T-helper 22 cell (primary cell): ENCODE measurements at places on chromosomes 5 and 9.
A peak's percentile ranks its signal among the peaks of the same experiment; 100 is the strongest.

GRCh38 chr5:93421468-93421867 is 159.6 kb downstream of the NR2F1-AS1 start:
- DNase-seq, result no peak

- no peak for DNase-seq
Measured at GRCh38 chr5:88602584-88602983, 280.4 kb downstream of the MEF2C start.

DNA sequence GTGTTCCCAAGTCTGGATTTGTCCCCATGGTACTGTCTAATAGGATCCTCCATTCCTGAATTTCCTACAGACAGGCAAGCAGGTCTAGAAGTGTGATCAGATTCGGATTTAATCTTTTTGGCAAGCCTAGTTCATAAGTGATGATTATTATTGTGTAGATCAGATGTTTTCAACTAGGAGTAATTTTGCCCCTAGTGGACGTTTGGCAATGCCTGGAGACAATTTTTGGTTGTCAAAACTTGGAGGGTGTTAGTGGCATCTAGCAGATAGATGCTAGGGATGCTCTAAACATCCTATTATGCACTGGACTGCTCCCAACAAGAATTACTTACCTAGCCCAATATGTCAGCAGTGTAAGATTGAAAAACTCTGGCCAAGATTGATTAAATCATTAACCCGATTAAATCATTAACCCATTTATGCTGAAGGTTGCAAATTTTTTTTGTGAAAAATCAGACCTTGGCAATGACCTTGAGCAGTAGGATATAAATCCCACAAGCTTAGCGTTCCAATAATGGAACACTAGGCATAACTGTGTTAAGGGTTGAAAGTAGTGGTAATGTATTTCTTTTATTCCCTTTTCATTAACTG is 28.2 kb downstream of the TCERG1 start:
- DNase-seq, result no peak

DNA sequence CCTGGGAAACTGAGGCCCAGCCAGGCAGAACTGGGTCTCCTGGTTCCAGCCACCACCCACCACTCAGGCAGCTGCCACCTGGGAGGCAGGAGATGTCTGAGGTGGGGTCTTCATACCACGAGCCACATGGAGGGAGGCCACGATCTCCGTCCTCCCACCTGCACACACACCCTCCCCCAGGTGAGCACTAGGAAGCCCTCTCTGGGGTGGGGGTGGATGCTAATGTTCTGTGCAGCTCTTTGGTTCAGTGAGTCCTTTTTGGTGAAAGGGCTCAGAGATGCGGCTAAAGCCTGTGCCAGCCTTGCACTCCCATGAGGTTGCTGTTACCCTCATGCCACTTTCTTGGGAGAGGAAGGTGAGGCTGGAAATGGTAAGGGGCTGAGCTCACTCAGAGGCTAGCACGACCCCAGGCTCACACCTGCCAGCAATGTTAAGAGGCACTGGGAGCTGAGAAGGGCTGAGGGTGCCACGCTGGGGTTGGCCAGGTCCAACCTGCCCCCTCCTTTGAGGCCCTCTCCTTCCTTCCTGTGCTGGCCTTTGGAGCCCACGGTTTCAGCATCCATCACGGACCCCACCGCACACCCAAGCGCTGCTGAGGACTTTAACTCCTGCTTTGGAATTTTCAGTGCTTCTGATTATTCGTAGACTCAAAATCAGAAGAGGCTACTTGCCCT is 26.6 kb upstream of the OBP2B start:
- no peak for DNase-seq

GRCh38 chr5:136466041-136466415 is 100.7 kb upstream of the TRPC7 start:
- no peak for DNase-seq

DNA sequence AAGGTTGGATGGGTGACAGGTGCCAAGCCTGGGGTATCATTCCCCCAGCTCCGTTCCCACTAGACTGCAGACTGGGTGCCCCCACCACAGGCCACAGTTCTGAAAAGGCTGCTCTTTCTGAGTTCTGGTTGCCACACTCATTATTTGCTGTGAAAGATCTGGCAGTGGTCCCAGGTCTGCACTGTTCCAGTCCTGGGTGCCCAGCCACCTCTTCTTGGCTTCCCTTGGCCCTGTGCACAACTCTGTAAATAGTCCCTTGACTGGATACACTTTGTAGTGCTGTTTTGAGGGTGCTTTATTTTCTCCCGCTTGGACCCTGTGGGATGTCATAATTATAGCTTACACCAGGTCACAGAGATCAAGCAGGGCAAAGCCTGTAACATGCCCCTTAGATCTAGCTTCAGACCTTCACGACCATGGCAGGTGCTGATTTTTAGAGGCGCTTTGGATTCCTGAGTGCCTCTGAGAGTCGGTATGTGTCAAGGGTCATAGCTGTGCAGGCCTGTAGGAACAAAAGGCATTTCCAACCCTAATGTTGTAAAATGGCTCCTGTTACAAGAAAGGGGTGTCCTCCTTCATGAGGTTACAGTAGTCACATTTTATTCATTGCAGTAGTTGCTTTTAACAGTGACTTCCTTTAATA is 344.9 kb downstream of the ICE1 start:
- no peak for DNase-seq

GRCh38 chr9:136373300-136374182 is at the start of gene CARD9:
Gene CARD9, minus strand, starts transcription at chr9:136373669. Its CDS starts 1,591 bp downstream, at chr9:136372078.
- DNase-seq, result no peak

DNA sequence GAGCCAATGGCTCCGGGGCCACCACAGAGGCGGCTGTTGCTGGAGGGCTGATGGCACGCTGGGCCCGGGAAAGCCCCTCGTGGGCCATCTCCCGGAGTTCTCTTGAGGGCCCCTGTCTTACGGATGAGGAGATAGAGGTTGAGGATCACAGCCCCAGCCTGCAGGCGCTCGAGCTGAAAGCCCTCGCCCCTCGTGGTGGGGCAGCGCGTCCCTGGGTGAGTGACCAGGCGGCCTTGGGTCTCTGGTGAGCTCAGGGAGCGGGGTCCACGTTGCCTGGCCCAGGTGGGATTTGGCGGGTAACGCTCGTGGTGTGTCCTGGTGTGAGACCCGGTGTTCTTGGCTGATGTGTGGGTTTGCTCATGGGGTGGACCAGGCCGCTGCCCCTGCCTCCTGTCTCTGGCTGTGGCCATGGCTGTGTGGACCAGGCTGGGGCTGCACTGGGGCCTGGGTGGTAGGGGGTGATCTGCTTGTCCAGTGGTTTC is 38.9 kb downstream of the RXRA start:
- no peak for DNase-seq

DNA sequence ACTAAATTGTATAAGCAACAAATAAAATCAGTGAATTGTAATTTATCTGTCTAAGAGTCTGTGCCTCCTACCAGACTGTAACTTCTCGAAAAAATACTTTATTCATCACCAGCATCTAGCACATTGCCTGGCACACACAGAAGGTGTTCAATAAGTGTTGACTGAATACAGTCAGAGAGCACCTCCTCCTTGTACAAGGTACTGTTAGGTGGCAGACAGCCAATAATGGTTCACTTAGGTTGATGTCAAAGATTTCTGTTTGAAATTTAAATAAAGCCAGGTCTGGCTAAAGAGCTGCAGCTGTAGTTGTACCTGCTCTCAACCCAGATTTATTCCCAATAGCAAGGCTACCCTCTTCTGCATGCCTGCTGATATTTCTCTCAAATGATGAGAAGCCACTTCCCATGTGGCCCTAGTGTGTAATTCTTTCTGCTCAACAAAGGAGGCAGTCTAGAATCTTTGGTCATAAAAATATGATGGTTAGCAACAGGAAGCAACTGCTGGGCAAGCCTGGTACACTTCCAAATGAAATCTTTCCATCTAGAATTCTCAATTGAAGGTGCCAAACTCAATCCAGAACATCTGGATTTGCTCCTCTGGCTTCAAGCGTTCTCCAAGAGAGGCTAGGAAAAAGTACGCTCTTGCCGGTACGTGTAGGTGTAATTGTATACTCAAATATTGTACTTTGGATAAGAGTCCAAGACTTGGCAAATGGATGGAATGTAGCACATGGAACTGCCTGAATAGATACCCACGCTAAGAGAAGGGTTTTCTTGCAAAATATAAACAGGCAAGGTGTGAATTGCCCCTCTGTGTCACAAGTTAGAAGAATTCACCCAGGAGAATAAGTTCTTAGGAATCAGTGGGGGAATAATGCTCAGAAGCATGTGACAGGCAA is 95.6 kb downstream of the NR6A1 start:
- no peak for DNase-seq

GRCh38 chr5:157113002-157113401 is 4.2 kb upstream of the HAVCR2 start:
- DNase-seq, result no peak

- DNase-seq, result no peak
Measured at GRCh38 chr5:137264041-137264440, 235.1 kb downstream of the SPOCK1 start.

GRCh38 chr5:144697847-144698262 is 527.2 kb downstream of the KCTD16 start:
- DNase-seq, result no peak

DNA sequence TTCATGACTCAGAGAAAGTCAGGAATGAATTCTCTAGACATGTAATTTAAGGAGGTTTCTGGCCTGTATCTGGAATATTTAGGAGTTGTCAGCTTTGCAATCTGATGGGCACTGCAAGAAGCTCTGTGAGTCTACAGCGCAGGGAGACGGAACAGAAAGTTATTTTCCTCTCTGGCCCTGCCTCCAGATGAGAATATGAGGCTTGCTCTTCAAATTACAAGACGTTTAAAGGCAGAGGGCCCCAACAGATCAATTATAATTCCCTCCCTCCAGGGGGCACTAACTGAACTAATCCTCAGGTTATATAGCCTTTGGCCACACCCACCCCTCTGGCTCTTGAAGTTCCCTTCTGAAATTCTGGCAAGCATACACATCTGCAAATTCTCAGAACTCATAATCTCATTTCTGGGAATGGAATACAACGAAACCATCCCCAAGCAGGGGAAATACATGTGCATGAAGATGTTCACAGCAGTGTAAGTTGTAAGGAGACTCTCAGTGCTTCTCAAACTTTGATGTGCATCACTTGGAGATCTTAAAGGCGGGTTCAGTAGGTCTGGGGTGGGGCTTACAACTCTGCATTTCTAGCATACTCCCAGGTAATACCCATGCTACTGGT is 307.6 kb downstream of the CWC27 start:
- no peak for DNase-seq

DNA sequence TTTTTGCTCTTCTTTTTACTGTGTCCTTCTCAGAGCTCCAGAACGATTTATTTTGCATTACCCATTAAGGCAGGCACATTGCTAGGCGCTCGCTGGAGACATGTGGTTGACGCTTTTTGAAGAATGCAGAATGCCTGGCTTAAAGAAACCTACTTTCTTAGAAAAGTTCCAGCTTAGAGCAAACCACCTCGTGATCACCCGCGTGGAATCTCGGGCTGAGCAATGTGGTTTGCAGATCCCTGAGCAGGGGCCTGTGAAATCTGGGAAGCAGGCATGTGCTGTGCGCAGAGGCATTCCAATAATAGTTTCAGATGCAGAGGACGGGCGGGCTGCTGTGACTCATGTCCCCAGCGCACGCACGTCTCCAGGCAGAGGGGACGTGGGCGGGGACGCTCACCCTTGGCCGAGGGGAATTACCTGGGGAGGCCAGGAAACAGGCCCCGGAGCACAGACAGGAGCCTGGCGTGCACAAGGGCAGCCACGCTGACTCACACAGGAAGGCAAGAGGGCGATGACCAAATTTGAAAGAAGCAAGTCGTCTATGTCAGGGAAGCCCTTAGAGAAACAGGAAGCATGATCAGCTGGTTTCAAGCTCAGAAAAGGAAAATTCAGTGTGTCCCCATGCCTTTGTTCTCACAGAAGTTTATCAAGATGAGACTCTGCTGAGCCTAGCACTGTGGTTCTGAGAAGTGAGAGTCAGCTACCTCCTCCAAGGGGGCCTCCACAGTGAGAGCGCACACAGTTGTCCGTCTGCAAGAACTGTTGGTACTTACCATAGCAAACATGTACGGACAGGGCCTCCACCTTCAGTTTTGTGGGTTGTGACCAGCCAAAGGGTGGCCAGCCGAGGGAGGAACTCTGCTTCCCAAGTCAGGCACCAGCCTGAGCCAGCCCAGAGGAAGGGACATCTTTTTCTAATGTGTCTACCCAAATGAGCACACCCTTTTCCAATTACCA is 218.6 kb downstream of the PIK3R1 start:
- peak; percentile 90 for DNase-seq

- no peak for DNase-seq
Measured at GRCh38 chr5:177317959-177318377, 6.3 kb upstream of the MXD3 start.

DNA sequence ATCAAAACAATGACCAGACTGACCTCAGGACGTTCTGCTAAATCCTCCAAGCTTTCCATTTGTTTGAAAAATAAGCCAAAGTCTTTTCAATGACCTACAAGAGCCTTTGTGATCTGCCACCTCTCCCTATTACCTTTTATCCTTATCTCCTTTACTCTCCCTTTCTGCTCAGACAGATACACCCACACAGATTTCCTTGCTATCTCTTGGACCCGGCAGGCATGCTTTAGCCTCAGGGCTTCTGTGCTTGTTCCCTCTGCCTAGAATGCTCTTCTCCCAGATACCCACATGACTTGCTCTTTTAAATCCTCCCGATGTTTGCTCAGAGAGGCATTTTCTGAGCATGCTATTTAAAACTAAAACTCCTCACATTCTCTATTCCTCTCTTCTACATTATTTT is 8.9 kb upstream of the ELOVL7 start:
- DNase-seq, result no peak

- DNase-seq, result no peak
Measured at GRCh38 chr5:174725991-174726601, 1.7 kb downstream of the MSX2 start.

- DNase-seq, result no peak
Measured at GRCh38 chr9:4805191-4805918, 12.6 kb downstream of the RCL1 start.

- no peak for DNase-seq
Measured at GRCh38 chr5:92494508-92494907, 1086.5 kb downstream of the NR2F1-AS1 start.

GRCh38 chr9:86637515-86637914 is 283.3 kb upstream of the TUT7 start:
- DNase-seq, result no peak

DNA sequence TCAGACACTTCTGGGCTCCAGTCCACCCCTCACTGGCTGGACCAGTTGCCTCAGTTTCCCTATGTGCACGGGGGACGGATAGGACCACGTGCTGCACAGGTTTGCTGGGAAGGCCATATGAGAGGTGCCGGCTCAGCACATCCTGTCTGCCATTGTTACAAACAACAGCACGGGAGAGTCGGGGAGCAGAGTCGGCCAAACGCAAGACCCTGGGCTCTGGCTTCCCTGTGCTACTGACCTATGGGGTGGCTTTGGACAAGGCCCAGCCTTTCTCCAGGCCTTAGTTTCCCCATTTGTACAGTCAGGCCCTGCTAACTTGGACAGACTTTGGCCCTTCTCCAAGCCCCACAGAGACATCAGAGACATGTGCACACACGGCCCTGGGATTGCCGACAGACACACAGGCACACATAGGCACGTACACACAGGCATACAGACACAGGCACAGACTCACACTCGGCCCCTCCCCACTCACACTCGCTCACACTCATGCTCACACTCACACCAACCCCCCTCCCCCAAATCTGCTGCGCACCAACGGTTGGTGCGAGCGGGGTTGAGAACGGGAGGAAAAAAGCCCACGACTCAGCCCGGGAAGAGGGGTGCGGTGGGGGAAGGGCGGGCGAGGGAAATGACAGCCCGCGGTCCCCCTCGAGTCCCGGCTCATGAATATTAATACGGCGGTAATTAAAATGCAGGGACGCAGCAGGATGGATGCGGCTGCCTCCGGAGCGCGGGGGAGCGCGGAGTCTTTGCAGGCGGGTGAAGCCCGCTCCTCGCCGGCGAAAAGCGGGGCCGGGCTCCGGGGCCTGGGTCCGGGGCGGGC is 133.0 kb downstream of the C9orf50 start:
- DNase-seq, result no peak
